GM13977 (cell line): ENCODE measurements at places on chromosomes 7 and 10.

GRCh38 chr7:141123522-141123921 lies 49.7 kb downstream of the TMEM178B start:
- no peak for DNase-seq

DNA sequence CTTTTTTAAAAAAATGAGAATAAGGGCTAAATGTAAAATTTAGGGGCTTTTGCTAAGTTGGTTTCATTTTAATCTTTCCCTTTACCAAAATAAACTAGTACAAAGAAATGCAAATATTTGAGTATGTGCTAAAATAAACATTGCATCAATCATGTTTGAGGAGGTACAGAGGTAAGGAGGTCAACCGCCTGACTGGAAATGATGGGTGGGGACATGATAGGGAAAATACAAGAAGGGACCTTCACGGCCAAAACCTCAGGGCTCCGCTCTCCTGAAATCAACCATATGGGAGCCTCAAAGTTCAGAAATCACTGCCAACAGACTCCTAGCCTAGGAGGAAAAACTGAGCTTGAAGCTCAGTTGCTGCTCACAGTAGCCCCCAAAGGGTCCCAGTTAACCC lies 207.6 kb downstream of the AHR start:
- peak; percentile 34 for DNase-seq

DNA sequence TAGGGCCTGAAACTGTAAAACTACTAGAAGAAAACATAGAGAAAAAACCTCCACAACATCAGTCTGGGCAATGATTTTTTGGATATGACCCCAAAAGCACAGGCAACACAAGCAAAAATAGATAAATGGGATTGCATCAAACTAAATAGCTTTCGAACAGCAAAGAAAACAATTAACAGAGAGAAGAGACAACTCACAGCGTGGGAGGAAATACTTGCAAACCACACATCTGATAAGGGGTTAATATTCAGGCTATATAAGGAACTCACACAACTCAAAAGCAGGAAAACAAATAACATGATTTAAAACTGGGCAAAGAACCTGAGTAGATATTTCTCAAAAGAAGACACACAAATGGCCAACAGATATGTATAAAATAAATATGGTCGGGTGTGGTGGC lies 7.7 kb upstream of the GSTK1 start:
- no peak for DNase-seq

GRCh38 chr7:77209479-77210139 lies 10.0 kb upstream of the FGL2 start:
- no peak for DNase-seq

DNA sequence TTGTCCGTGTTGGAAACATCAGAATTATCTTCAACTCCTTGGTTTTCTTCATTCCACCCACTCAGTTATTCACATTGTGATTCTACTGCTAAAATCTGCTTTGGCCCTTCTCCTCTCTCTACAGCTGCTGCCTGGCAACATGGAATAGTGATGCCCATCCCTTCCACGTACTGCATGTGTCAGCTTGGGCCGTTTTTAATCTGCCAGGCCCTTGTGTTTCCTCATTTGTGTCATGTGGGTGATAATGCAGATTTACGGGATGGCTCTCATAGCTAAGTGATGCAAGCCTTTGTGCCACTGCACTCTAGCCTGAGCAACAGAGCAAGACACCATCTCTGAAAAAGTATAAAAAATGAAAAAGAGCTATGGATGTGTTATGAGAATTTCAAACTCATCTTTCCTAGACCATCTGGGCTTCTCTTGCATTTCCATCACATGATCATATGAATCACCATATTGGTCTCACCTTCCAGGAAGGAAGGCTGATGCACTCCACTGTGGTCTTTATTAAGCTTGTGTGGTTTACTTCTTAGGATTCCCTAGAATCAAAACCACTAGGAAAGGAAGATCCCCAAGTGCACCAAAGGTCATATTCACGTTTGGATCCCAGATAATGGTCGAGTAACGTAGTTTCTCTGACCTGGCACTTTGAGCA lies 20.6 kb upstream of the CELF2 start:
- no peak for DNase-seq

- DNase-seq, result no peak
These were observed 727.4 kb upstream of the NRP1 start for GRCh38 chr10:34061841-34062240.

DNA sequence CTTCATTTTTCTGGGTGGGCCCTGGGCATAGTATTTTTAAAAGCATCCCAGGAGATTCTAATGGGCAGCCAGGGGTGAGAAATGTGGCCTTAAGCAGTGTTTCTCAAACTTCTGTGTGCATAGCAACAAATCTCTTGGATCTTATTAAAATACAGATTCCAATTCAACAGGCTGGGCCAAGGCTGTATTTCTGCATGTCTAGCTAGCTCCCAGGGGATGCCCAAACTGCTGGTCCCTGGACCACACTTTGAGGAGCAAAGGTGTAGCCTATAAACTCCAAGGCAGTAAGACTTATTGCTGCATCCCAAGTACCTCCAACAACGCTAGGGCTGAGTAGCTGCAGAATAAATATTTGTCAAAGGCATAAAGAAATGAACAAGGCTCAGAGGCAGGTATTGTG lies 292.9 kb upstream of the ZMIZ1 start:
- DNase-seq, result no peak

GRCh38 chr7:1592299-1592871 lies 22.6 kb upstream of the PSMG3 start:
- DNase-seq, result no peak

- DNase-seq, result no peak
These were observed 85.9 kb downstream of the CD36 start for GRCh38 chr7:80724249-80724871.

DNA sequence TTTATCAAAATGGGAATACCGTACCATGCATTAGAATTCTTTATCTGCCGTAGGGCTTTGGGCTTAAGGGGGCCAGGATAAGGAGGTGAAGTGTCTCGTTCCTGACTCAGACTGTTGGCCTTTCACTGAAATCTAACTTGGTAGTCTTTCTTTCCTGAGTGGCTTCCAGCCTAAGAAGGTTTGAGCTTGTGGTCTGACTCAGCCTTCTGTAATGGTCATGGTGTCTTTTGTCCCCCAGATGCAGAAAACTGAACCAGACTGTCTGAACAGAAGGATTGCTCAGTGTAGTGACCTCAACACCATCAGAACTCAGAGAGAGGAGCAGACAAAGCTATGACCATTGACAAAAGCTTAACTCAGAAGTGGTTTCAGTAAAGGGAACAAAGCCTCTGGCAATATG lies 39.5 kb downstream of the WNT2 start:
- no peak for DNase-seq

DNA sequence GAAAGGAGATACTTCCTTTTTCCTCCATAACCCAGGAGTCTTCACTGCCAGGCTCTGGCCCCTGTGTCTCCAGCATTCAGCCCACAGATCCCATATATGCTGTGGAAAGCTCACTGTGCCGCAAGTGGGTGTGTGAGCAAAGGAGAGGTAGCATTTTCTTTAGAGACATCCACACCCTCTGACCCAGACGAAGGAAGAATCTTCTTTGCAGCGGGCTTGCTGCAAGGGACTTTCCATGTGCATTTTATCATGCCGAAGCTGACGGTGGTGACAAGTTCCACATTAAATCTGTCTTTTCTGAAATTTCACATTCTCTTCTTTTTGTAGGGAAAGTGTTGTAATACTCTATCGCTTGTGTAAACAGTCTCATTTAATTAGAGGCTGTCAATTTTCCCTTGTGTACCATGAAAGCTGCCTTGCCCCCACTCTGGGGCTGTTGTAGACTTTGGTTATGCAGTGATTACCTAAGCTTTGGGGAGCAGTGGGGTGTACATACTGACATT lies 409.5 kb downstream of the SUGCT start:
- DNase-seq, result no peak

DNA sequence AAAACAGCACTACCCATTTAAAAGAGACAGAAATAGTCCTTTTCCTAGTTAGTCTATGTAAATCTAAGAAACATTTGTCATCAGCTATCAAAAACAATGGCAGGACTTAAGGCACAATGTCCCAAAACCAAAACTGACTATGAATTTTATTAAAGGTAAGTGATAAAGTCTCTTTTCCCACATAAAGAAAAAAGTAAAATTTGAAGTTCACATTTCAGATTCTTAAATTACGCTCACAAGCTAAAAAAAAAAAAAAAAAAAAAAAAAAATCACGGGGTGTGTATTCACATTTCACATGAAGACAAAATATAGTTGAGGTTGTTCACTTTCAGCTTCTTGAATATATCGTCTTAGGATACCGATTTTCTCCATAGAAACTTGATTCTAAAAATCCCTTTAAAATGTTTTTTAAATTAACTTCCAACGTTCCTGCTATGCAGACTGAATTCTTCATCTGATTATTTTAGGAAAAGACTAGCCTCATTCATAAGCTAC lies 1.6 kb downstream of the P4HA1 start:
- DNase-seq, result no peak

DNA sequence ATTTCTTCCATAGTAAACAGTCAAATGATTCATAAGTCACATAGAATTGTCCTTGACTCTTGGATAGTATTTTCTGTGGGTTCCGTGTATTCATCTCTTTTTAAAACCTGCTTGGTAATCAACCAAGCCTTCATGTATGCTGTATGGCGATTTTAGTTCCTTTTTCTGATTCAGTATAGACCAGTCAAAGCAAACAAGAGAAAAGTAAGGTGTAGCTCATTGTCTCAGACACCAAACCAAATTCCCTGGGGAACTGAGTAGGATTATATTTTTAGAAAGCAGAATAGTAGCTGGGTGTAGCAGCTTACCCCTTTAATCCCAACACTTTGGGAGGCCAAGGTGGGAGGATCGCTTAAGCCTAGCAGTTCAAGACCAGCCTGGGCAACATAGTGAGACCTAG lies 240.5 kb downstream of the BBS9 start:
- DNase-seq, result no peak

DNA sequence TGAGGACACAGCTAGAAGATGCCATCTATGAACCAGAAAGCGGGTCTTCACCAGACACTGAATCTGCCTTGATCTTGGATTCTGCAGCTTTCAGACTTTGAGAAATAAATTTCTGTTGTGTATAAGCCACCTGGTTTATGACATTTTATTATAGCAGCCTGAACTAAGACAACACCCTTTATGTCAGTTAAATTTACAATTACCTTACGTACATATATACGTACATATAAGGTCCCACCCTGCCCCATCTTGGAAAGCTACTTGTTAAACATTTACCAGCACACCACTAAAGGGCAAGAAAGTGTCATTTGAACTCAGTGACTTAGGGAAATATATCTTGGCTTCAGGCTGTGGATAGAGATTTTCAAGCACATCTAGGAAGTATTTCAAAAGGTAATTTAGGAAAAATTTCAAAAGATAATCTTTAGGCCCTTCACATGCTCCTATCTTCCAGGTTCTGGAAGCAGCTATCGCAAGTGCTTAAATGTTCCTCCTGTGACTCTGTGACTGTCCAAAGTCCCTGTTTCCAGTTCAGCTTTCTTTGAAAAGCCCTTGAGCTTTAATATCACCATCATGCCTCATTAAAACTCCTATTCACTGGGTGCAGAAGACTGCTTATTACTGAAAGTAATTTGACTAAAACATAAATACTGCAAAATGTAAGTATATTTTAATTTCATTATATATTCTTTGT lies 9.6 kb upstream of the SRI start:
- DNase-seq, result no peak

- DNase-seq, result peak; percentile 52
These were observed 30.6 kb downstream of the CISD1 start for GRCh38 chr10:58299580-58299979.

GRCh38 chr10:70776455-70777005 lies 8.6 kb downstream of the TBATA start:
- no peak for DNase-seq

- no peak for DNase-seq
These were observed 13.5 kb upstream of the TSPAN13 start for GRCh38 chr7:16739863-16740622.

- DNase-seq, result peak; percentile 56
These were observed 152.0 kb downstream of the MACC1 start for GRCh38 chr7:20064974-20065862.

- no peak for DNase-seq
These were observed 23.1 kb upstream of the XRCC2 start for GRCh38 chr7:152699079-152699478.

DNA sequence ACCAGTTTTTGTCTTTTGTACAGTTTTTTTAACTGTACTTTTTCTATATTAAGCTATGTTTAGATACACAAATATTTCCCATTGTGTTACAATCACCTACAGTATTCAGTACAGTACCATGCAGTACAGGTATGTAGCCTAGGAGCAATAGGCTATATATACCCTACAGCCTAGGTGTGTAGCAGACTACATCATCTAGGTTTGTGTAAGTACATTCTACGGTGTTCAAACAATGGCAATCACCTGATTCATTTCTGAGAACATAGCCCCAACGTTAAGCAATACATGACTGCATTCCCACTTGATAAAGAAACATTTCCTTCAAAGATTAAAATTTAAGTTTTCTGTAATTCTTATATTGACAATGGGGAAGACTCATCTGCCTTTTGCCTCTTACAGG lies 89.4 kb downstream of the TRIL start:
- no peak for DNase-seq

- no peak for DNase-seq
These were observed 195.8 kb upstream of the MKLN1 start for GRCh38 chr7:131131746-131132431.

DNA sequence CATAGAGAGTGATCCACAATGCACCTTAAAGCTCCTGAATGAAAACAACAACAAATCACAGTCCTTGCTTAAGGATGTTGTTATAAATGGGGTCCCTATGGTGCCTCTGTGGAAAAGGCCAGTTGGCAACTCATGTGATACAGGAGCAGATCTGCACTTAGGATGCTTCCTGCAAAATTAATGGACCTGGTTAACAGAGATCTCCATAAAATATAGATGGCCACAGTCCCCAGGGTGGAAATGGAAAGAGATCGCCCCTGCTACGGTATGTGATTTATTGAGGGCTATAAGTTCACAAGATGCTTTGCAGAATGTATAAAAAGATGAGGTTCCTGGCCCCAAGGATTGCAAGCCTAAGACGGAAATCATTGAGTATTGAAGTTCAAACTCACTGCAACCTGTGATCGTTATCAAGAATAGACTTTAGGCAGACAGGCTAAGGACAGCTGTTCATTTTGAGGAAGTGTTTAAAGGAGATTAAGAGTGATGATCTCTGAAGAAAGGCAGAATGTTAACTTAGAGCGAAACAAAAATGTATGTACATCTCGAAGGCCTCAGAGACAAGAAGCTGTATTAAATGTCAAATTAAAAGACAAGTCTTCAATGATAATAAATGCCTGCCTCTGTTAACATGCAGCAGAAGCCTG lies 174.1 kb upstream of the PLPP4 start:
- DNase-seq, result no peak

- peak; percentile 31 for DNase-seq
These were observed 194.0 kb downstream of the CFTR start for GRCh38 chr7:117673839-117674238.

DNA sequence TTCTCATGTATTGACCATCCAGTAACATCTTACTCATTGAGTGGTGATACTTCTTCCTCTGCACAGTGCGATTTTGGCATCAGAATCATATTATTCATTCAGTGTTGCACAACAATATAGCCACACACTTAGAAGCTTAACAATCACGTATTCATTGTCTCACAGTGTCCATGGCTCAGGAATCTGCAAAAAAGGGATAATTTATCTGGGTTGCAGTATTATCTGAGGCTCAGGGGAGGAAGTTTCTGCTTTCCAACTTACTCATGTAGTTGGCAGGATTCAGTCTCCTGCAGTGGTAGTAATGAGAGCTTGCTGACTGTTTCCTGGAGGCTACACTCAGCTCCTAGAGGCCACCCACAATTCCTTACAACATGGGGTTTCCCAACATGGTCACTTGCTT lies 803.6 kb downstream of the SORCS1 start:
- DNase-seq, result no peak

GRCh38 chr10:116490028-116490662 lies 55.6 kb upstream of the PNLIP start:
- DNase-seq, result peak; percentile 39

GRCh38 chr7:123242467-123243092 lies 42.8 kb upstream of the SLC13A1 start:
- no peak for DNase-seq
